ENCODE measurements at places on chromosomes 6 and 20.
A peak's percentile ranks its signal among the peaks of the same experiment; 100 is the strongest.

DNA sequence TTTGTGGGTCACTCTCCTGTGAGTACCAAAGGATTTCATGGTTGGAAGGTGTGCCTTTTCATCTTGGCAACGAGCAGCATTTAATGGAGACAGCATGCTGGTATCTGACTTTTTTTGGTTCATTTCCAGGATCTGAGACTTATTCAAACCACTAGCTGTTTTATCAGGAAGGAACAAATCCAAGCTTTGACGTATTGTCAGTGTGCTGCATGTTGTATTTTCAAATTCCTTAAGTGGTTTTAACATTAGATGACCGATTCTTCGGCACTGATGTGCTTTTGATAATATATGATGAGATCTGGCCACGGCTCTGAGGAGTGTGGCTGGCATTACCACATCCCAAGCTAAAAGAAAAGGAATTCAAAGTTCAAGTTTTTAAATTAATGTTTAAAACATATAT, 6.4 kb downstream of the RMND1 start:
- no peak for DNase-seq

- DNase-seq: no peak
These were observed 531.3 kb upstream of the MAN1A1 start for GRCh38 chr6:119880840-119881239.

- DNase-seq: no peak
These were observed 51.7 kb downstream of the TMEM170B start for GRCh38 chr6:11589261-11589660.

DNA sequence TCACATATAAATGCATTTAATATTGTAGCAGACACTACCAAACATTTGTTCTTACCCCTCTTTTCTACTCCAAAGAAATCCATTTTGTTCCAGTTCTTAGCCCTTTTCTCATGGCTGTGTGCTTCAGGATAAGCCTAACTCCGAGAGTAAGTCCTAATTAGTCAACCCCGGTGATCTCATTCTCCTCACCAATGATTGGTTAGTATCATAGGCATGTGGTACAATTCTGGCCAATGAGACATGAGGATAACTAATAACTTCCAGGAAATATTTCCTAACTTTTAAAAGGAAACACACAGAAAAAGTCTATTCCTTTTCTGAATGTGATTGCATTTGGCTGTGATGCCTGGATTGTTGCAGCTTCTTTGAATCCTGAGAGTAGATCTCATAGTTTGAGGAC, 116.0 kb downstream of the GPR63 start:
- DNase-seq: no peak

DNA sequence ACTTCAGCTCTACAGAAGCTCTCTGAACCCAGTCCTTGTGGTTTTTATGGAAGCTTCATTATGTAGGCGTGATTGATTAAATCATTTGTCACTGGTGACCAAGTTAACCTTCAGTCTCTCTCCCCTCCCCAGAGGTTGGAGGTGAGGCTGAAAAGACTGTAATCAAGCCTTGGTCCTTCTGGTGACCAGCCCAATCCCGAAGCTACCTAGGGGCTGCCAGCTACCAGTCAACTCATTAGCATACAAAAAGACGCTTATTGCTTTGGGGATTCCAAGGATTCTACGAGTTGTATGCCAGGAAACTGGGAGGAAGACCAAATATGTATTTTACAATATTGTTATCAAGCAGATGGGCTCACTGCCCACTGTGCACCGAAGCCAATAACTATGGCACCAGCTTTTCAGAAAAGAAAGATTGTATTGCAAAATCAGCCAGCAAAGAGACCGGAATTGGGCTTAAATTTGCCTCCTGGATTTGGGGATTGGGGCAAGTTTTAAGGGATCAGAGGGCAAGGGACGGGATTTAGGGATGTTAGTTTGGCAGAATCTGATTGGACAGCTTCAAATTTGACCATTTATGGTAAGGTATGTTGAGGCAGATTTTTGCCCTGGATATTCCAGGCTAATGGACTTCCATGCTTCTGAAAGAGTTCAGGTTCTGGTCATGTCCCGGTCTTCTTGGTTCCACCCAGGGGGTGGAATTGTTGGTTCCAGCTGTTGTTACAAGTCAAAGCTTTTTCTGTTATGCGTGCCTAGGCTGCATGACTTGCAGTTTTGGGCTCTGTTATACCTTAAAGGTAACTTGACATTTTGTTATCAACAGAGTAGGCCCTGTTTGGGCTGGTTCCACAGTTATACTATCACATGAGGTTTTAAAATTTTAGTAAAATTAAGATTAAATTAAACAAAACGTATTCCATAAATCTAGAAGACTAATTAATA, 167.4 kb downstream of the COL9A1 start:
- DNase-seq: no peak

GRCh38 chr6:165782134-165782533, 119.1 kb upstream of the PDE10A start:
- no peak for DNase-seq

DNA sequence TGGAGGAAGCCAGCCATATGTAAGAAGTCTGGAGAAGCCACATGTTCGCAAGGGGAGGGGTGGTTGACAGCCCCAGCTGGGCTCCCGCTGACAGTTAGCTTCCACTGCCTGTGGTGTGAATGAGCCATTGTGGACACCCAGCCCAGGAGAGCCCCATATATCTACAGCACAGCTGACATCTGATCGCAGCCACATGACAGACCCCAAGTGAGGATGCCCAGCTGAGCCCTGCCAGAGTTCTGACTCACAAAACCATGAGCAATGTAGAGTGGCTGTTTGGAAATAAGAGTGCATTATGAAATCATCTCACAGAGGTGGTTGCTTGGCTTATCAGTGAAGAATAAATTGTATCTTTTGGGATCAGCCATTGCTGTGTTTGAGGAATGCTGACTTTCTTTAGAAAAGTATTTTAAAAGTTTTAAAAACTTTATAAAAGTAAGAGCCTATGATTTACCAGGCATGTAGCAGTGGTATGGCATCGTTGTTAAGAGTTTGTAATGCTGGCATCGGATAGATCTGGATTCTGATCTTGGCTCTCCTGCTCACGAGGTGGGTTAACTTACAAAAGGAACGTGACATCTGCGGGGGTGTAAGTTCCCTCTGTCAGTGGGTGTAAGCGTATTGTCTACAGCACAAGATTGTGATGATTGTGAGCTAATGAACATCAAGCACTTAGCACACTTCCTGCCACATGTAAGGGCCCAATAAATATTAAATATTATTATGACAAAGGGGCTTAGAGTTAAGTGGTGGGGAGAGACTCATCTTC, 24.1 kb downstream of the CFAP61 start:
- no peak for DNase-seq

- no peak for DNase-seq
These were observed 5.0 kb downstream of the FAM209B start for GRCh38 chr20:56537997-56538396.

DNA sequence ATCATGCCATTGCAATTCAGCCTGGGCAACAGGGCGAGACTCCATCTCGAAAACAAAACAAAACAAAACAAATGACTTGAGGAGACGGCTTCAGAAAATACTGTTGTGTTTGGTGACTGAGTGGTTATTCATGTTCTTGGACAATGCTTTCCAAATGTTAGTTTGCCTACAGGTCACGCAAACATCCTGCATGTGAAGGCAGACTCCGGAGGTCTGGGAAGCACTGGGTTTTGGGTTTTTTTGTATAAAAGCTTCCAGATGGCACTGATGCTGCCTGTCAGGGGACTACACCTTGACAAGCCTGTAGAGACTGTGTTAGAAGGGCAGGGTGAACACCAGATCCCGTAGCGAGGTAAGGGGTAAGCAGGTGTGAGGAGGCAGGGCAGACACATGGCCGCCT, 81.7 kb downstream of the THBS2 start:
- no peak for DNase-seq

DNA sequence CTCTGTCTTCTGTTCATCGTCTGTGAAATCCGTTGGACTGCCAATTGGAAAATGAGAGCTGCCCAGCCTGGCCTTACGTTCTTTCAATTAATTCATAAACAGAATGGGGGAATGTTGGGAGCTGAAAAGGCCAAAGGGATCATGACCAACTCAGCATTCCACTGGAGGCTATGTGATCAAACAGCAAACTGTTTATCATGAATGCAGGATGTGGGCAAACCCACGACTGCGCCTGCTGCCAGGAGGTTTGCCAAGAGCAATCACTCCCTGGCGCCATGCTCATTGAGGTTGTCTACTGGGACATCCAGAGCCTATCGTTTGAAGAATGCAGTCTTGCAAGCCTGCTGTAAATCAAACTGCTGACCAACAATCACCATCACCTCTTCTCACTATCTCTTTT, 9.3 kb upstream of the FKBP1A start:
- DNase-seq: no peak

DNA sequence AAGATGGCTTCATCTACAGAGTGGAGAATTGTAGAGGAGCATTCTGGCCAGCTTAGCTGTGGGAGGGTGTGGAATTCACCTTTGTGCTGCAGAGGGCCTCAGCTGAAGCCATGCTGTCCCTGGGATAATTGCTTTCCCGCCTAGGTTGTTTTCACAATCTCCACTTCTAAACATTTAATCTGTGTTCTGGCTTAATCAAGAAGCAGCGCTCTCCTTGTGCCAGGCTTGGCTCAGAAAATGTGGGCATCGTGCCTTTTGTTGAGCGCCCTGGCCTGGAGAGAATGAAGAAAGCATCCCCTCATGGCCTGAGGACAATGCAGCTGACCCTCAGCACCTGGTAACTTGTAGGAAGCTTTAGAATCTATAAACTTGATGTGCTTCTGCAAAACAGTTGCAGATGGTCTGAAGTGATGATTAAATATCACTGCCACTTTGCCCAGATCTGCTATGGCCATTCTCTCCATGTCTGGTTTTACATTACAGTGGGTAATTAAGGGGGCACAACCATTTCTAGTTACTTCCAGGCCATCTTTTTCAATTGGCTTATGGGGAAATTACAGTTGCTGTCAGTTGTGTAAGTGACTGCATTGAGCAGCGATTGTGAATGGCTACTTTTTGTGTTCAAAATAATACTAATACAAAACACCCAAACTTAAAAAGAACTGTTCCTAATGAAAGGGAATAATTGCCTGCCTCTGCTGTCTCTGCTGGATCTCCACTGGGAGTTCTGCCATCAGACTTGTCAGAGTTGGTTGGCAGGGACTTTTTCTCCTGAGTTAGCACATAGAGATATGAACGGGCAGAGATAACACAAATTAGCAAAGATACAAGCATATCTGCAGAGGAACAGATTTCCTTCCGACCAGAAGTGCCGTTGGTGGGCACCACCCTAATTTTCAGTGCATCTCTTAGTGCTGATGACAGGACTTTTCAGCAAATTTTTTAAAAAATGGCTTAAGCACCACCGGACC, 18.4 kb downstream of the CTNNBL1 start:
- DNase-seq: no peak

- DNase-seq: no peak
These were observed 21.8 kb upstream of the C20orf144 start for GRCh38 chr20:33640287-33640686.

DNA sequence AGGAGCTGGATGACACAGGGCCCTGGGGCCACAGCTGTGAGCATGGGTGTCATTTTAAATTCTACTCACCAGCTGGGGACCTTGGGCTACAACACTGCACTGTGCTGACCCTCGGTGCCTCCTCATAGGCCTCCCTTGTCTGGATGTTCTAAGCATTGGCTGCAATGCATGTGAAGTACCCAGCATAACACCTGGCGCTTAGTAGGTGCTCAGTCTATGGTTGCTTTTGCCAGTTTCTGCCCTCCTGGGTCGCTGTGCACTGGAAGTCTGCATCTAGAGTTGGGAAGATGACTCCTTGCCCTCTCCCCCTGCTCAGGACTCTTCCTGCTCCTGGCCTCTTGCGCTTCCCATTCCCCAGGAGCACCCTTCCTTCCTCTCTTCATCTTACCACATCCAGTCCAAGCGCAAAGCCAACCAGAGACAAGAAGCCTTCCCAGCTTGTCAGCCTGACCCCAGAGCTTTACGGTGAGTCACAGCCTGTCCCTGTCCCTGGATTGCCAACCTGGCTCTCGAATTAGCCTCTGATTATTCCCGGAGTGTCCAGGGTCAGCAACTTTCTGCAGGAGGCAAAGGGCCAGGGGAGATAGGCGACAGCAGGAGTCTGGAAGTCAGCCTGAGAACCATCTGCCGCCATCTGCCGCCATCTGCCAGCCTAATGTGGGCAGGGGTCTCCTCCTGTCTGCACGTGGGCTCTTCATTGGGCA, 8.8 kb downstream of the SLC13A3 start:
- no peak for DNase-seq

DNA sequence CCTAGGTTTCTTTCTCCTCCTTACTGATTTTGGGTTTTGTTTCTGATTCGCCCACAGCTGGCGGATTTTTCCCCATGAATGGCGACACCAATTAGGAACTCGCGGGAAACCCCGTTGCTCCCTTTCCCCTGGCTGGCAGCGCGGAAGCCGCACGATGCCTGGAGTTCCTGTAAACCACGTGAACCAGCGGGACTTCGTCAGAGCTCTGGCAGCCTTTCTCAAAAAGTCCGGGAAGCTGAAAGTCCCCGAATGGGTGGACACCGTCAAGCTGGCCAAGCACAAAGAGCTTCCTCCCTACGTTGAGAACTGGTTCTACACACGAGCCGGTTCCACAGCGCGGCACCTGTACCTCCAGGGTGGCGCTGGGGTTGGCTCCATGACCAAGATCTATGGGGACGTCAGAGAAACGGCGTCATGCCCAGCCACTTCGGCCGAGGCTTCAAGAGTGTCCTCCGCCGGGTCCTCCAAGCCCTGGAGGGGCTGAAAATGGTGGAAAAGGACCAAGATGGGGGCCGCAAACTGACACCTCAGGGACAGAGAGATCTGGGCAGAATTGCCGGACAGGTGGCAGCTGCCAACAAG, 3.2 kb upstream of the SEC23B start:
- DNase-seq: no peak

GRCh38 chr6:158856261-158856660, 37.1 kb upstream of the EZR start:
- no peak for DNase-seq

DNA sequence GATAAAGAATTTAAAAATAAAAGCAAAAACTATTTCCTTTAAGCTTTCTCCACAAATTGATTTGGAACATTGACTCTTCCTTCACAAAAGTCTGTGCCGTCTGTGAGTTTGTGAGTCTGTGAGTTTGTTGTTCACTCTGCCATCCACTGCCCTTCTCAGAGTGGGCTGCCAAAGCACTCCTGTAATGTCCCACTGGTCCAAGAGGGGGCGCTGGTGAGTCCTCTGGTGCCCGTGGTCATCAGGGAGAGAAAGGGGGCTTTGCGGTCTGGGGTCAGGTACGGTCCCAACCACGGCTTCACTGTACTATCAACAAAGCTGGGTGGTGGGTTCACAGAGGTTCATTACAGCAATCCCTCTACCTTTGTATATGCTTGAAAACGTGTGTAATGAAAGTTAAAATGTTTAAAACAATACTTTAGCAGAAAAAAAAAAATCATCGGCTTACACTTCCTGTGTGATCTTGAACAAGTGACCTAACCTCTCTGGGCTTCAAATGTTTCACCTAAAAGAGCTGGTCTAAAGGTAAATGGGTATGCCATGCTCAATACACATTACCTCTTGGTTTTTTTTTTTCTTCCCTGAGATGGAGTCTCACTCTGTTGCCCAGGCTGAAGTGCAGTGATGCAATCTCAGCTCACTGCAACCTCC, 5.6 kb upstream of the ANKRD60 start:
- peak; percentile 41 for DNase-seq

- DNase-seq: no peak
These were observed 14.1 kb upstream of the TENT5A start for GRCh38 chr6:81766482-81767069.

GRCh38 chr6:32255199-32256153, 31.6 kb upstream of the NOTCH4 start:
- peak; percentile 59 for DNase-seq
